ENCODE measurements at places on chromosomes 7 and 10.

GRCh38 chr10:97185326-97186058 lies at the start of gene SLIT1:
Gene SLIT1 (minus strand): TSS chr10:97185959. CDS start chr10:97185674, 285 bp downstream.
- DNase-seq: no peak

- no peak for DNase-seq
Measured at GRCh38 chr10:69056129-69056528, 31.8 kb upstream of the SRGN start.

GRCh38 chr7:68470836-68471435 lies 1127.3 kb upstream of the AUTS2 start:
- no peak for DNase-seq

DNA sequence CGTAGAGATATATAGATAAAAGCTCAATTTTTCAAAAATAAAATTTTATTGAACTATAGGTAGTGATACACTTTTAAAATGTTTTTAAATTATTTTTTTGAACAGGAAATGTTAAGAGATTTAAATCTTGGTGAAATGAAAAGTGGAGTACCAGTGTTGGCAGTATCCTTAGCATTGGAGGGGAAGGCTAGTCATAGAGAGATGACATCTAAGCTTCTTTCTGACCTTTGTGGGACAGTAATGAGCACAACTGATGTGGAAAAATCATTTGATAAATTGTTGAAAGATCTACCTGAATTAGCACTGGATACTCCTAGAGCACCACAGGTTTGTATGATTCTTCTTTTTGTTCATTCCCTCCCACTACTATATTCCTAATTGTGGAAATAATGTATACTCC lies 15.8 kb downstream of the PDCD4 start:
- DNase-seq: no peak

DNA sequence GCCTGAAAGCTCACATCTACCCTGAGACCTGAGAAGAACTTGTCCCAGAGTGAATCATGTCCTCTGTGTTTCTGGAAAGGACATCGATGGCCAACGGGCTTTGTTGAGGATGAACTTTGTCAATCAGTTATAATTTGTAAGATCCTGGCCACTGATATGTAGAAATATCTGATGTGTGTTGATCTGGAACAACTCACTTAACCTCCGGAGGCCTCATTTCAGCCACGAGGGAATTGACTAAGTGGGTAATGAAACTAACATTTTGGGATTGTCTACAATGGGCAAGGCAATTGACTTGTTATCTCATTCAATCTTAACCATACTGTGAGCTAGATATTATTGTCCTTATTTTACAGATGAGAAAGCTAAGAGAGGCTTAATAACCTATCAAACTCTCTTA lies 468.1 kb upstream of the NRP1 start:
- no peak for DNase-seq
